ENCODE measurements at places on chromosomes 7 and 10. TPM values are rescaled to one million over a fixed set of nuclear protein-coding genes. Genes with fewer than 3 reads are reported as not detected.

GRCh38 chr7:154881026-154881425 is 121.9 kb downstream of the PAXIP1 start:
- no peaks in the 10 kb centered on the region for H3K36me3 ChIP-seq
- H3K27me3 ChIP-seq, result no peaks in the 10 kb centered on the region
- H3K4me1 ChIP-seq, result no peaks in the 10 kb centered on the region
- DNase-seq, result no peak

DNA sequence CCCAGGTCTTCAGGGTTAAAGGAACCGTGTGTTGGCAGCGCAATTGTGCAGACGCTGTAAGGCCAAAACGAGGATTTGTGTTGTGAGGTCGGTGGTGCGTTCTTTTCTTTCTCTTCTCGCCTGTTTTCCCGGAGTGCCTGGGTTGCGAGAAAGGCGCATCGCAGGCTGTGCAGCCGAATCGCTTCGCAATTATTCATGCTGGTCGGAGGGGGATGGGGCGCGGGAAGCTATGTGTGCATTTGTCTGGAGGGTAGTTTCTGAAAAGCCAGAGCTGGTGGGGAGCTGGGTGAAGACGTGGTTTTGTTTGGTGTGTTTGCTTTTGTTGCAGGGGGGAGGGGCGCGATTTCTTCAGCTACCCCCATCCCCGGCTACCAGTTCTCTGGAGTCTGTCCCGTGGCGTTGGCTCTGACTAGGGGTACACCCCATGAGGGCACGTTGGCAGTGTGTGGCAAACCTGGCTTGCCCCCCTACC is 2.1 kb downstream of the MXI1 start:
- DNase-seq, result no peak
- H3K27me3 ChIP-seq, result no peaks in the 10 kb centered on the region
- no peaks in the 10 kb centered on the region for H3K36me3 ChIP-seq
- H3K27ac ChIP-seq, result peak overlapping the region; percentile 98

Gene AKR1D1
- not detected for total RNA-seq

GRCh38 chr10:116720241-116720643 is 22.1 kb downstream of the HSPA12A start:
- no peak overlapping the region for H3K4me3 ChIP-seq
- no peak overlapping the region for H3K27ac ChIP-seq
- peaks cover 26% of the 10 kb centered on the region for H3K4me1 ChIP-seq
- DNase-seq, result no peak
- no peaks in the 10 kb centered on the region for H3K27me3 ChIP-seq

Gene AEBP1
- 321 TPM for total RNA-seq

Gene POU6F2
- total RNA-seq, result not detected

Gene VSIR
- total RNA-seq, result 96.5 TPM

DNA sequence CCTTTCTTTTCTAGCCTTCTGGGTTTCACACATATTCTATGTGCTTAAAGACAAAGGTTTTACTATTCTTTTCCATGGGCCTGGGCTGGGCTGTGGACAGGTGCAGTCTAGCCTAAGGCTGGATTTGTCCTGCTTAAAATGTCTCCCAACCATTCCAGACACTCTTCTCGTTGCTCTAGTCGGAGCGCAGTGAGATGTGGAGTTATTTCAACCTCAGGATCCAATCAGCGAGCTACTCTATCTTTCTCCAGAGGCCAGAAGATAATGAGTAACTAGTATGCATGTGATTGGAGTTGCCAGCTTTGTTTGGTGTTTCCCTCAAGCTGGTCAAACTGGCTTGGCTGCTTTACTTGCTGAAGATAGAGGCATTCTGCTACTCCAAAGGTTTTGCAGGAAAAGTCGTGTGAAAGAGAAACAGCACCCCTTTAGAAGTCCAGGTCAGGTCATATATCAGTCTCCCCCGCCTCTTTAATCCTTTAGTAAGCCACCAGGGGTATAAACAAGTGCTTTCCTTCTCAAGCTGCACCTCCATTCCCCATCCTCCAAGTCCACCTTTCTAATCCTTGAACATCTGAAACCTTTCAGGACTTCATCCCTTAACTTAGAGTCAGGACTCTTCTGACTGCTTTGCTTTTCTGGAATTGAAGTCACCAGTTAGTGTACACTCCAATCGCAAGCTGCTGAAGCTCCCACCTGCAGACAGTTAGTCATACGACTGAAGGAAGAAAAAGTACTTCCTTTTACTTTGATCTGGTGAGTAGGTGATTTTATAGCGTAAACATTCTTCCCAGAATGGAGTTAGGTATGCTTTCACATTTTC is 78.8 kb downstream of the DNMBP start:
- no peaks in the 10 kb centered on the region for H3K36me3 ChIP-seq
- peaks cover 53% of the 10 kb centered on the region for H3K4me1 ChIP-seq
- H3K27ac ChIP-seq, result peak overlapping the region; percentile 48
- H3K4me3 ChIP-seq, result no peak overlapping the region
- DNase-seq, result no peak

DNA sequence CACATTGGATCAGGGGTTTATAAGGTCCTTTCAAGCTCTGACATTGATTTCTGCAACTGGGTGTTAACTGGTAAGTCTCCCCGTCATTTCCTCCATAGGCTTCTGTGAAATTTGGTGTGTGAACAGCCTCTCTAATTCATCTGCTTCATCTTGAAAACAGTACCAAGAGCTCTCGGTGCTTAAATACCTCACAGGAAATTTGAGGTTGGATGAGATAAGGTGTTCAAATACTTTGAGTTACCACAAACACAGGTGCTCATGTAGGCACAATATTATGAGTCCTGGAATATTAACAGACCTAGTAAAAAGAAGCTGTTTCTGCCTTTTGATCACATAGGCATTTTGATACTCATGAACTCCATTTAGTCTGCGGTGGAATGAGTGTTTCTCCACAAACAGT is 85.2 kb downstream of the RTKN2 start:
- H3K36me3 ChIP-seq, result no peaks in the 10 kb centered on the region
- no peak overlapping the region for H3K27ac ChIP-seq
- H3K4me3 ChIP-seq, result no peak overlapping the region
- no peak for DNase-seq

Gene ATRNL1
- total RNA-seq, result 15.5 TPM

- no peaks in the 10 kb centered on the region for H3K27me3 ChIP-seq
- no peak overlapping the region for H3K4me3 ChIP-seq
- no peaks in the 10 kb centered on the region for H3K4me1 ChIP-seq
- DNase-seq, result no peak
- H3K36me3 ChIP-seq, result no peaks in the 10 kb centered on the region
- no peak overlapping the region for H3K27ac ChIP-seq
Measured at GRCh38 chr7:158537516-158537882, 50.1 kb downstream of the PTPRN2 start.

Gene MKRN1
- 38.8 TPM for total RNA-seq

Gene OR6B1
- total RNA-seq, result not detected

- DNase-seq, result no peak
- H3K27ac ChIP-seq, result peak overlapping the region; percentile 2
- H3K36me3 ChIP-seq, result no peaks in the 10 kb centered on the region
- H3K4me3 ChIP-seq, result no peak overlapping the region
- H3K27me3 ChIP-seq, result no peaks in the 10 kb centered on the region
Measured at GRCh38 chr10:89346405-89347254, 18.8 kb downstream of the IFIT3 start.

DNA sequence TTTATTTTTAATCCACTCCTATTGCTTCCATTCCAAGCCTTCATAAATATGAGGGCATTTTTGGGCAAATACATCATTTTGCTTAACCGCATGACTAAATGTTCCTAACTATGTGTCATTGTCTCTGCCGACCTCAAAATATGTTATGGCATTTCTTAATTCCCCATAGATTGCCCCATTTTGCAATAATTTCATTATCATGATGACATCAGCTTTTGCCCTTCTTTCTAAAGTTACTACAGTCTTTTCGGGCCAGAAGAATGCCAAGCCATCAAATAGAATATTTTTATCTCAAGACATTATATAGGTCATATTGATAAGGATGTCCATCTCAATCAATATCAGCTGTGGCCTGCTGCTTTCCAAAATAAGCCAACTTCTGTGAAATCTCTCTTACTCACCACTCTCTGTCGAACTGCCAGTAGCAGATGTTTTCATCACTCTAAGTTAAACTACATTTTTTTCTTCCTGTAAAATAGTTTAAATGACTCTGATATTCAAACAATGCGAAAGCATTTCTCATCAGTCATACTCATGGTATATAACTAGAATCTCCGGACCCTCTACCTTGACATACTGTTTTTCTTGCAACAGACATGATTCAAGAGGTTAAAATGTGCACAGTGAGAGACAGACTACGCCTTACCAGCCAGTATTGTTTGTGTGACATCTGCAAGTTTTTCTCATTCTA is 1254.6 kb upstream of the CELF2 start:
- no peak overlapping the region for H3K27ac ChIP-seq
- H3K4me1 ChIP-seq, result no peaks in the 10 kb centered on the region
- no peak overlapping the region for H3K4me3 ChIP-seq
- H3K36me3 ChIP-seq, result no peaks in the 10 kb centered on the region
- H3K27me3 ChIP-seq, result no peaks in the 10 kb centered on the region
- DNase-seq, result no peak

DNA sequence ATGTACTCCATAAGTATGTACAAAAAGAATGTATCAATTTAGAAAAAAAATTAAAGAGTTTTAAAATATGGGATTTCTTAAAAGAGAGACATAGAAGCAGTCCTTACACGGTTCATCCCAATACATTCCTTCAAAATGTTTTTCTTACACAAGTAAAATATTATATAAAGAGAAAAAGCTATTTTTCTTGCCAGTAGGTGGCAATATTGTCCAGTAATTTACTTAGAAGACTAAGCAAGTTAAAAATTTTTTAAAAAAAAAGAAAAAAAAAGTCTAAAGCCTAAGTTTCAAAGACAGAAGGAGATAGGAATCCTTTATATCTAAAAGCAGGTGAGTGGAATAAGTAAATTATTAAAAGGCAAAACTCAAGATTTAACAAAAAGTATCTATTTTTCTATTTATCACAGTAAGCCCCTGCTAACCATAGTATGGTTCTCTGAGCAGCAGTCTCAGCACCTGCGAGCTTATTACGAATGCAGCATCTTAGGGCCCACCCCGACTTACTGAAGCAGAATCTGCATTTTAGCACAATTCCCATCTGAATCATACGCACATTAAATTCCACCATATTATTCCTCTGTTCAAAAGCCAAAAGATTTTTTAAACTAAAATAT is 240.6 kb downstream of the DGKI start:
- no peaks in the 10 kb centered on the region for H3K4me1 ChIP-seq
- no peak for DNase-seq
- H3K27ac ChIP-seq, result no peak overlapping the region
- no peaks in the 10 kb centered on the region for H3K36me3 ChIP-seq
- no peaks in the 10 kb centered on the region for H3K27me3 ChIP-seq

GRCh38 chr10:80454513-80455460 is 677 bp downstream of the TSPAN14 start:
- no peaks in the 10 kb centered on the region for H3K27me3 ChIP-seq
- H3K36me3 ChIP-seq, result no peaks in the 10 kb centered on the region
- peak overlapping the region; percentile 96 for H3K27ac ChIP-seq
- DNase-seq, result no peak
- H3K4me1 ChIP-seq, result peaks cover 64% of the 10 kb centered on the region
- peak overlapping the region; percentile 86 for H3K4me3 ChIP-seq

DNA sequence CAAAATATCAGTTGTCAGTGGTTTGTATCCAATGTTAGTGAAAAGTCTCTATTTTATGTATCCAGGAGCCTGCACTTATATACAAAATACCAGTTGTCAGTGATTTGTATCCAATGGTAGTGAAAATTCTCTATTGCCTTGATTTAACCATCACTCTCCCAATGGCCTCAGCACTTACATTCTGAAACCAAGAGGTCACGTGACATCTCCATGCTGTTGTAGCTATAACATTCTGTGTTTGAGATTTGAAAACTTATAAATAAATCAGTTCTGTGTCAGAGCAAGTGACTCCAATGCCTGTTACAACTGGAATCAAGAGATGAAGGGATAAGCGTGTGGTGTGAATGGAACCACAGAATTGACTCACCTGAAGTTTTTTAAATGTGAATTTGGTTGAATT is 30.6 kb upstream of the GATA3 start:
- H3K36me3 ChIP-seq, result no peaks in the 10 kb centered on the region
- no peak overlapping the region for H3K4me3 ChIP-seq
- H3K27me3 ChIP-seq, result no peaks in the 10 kb centered on the region
- no peak for DNase-seq
- H3K4me1 ChIP-seq, result no peaks in the 10 kb centered on the region
- no peak overlapping the region for H3K27ac ChIP-seq

DNA sequence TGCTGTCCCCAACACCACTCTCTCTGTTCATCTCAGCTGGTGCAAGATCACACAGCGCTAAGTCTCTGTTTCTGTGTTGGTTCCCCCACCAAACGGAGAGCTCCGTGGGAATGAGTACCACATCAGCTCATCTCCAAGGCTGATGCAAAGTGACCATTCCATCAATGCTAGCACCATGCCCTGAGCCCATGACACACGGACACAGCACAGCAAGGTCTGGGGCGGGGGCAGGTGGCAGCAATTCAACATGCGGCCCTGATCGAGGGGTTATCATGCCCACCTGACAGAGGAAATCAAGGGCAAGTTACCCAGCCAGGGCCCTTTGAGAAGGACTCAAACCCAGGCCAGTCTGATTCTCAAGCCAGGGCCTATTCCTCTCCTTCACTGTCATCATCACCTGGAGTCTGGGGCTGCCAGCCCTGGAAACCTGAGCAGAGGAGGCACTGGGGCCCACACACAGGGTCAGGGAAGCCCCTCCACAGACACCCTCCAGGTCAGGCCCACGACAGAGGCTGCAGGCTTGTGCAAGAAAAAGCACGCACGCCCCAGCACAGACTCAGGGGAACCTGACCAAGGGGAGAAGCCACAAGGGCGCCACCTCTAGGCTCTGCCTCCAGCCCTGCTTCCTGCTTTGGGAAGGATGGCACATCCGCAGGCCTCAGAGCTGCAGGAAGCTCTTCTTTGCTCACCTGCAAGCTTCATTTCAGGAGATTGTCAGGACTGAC is 74.8 kb downstream of the GRID1 start:
- no peak overlapping the region for H3K4me3 ChIP-seq
- H3K36me3 ChIP-seq, result no peaks in the 10 kb centered on the region
- H3K4me1 ChIP-seq, result no peaks in the 10 kb centered on the region
- no peak overlapping the region for H3K27ac ChIP-seq
- peak; percentile 74 for DNase-seq
- H3K27me3 ChIP-seq, result no peaks in the 10 kb centered on the region

GRCh38 chr10:133422223-133422806 is 2.1 kb downstream of the SPRN start:
- H3K27ac ChIP-seq, result no peak overlapping the region
- no peaks in the 10 kb centered on the region for H3K4me1 ChIP-seq
- H3K4me3 ChIP-seq, result no peak overlapping the region
- H3K27me3 ChIP-seq, result no peaks in the 10 kb centered on the region
- no peak for DNase-seq

Gene SPAM1
- total RNA-seq, result not detected

- H3K4me1 ChIP-seq, result no peaks in the 10 kb centered on the region
- no peak for DNase-seq
- no peaks in the 10 kb centered on the region for H3K27me3 ChIP-seq
- no peak overlapping the region for H3K27ac ChIP-seq
Measured at GRCh38 chr7:88670536-88670935, 89.0 kb upstream of the ZNF804B start.

- no peaks in the 10 kb centered on the region for H3K36me3 ChIP-seq
- H3K27ac ChIP-seq, result no peak overlapping the region
- H3K4me1 ChIP-seq, result no peaks in the 10 kb centered on the region
- no peak for DNase-seq
- no peaks in the 10 kb centered on the region for H3K27me3 ChIP-seq
Measured at GRCh38 chr7:747186-747585, 20.1 kb upstream of the PRKAR1B start.

GRCh38 chr7:95867309-95867708 is 95.0 kb downstream of the DYNC1I1 start:
- no peak overlapping the region for H3K27ac ChIP-seq
- no peaks in the 10 kb centered on the region for H3K4me1 ChIP-seq
- no peaks in the 10 kb centered on the region for H3K36me3 ChIP-seq

Gene SPDYE1
- not detected for total RNA-seq

- no peaks in the 10 kb centered on the region for H3K27me3 ChIP-seq
- H3K4me1 ChIP-seq, result peaks cover 17% of the 10 kb centered on the region
- no peak overlapping the region for H3K4me3 ChIP-seq
- H3K27ac ChIP-seq, result no peak overlapping the region
Measured at GRCh38 chr10:71708301-71708703, 11.3 kb downstream of the C10orf105 start.

All from vagina (tissue), 2 donors.